Activated CD8-positive, alpha-beta memory T cell treated with anti-CD3 and anti-CD28 coated beads, Interleukin-2, amount 10 ng/mL, durations not matched to agents 7 days and 5 days (primary cell): ENCODE measurements at places on chromosomes 4 and X. TPM values are rescaled to one million over a fixed set of nuclear protein-coding genes. Genes with fewer than 3 reads are reported as not detected.

SERTM2 gene
- not detected for total RNA-seq

RPL34 gene
- total RNA-seq: 912 TPM

NAT8L gene
- total RNA-seq: 0.40 TPM

PHOX2B gene
- total RNA-seq: not detected

C4orf51 gene
- total RNA-seq: not detected

RADX gene
- total RNA-seq: 5.2 TPM

- DNase-seq: no peak
These were observed 68.4 kb upstream of the SCOC start for GRCh38 chr4:140305053-140305452.

GRCh38 chr4:9816285-9816684, 34.9 kb downstream of the DRD5 start:
- DNase-seq: no peak

DNA sequence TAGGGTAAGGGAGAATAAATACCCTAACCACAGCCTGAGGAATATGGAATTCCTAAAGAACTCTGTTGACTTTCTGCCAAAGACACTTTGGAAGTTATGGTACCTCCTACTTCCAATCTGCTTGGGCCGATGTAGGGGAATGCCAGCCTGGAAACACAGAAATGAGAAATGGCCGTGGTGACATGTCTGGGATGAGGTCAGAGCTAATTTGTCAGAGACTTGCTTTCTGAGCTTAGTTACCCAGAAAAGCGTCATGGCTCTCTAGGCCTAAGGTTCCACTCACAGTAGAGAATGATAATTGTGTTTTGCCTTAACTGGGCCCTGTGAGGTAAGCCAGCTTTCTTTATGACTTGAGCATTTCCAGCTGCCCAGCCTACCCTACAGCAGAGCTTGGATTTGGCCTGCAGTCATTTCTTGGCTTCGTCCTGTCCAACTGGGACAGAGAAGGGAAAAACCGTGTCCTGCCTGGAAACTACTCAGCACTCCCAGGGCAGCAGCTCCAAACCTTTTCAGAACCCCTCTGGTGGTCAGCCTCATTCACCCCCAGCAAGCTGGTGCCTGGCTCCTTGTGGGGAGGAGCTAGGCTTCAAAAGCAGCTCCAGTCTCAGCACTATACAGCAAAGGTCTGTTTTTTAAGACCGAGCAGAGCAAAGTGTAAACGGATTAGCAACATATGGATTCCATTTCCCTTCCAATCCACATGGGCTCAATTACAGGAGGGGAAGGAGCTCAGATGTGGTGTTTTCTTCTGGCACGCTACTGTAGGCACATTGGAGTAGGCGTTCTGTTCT, 92.3 kb downstream of the RLIM start:
- no peak for DNase-seq

DNA sequence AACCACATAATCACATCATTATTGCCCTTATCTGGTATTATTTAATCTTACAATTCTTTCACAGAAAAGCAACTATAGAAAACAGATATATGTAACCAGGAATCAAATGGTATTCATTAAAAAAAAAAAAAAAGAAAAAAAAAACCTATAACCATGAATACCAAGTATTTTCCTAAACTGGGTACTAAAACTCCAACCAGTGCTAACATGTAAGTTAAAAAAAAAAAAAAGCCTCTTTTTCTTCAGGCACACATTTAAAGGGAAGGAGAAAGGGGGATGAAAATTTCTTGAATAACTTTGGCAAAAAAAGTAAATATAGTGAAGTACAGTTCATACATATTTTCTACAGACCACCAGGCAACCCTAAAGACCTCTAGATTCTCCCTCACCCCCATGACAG, 2.1 kb downstream of the PPAT start:
- no peak for DNase-seq

GRCh38 chr4:51843309-51844152, 578 bp downstream of the DCUN1D4 start:
- peak; percentile 73 for DNase-seq

DNA sequence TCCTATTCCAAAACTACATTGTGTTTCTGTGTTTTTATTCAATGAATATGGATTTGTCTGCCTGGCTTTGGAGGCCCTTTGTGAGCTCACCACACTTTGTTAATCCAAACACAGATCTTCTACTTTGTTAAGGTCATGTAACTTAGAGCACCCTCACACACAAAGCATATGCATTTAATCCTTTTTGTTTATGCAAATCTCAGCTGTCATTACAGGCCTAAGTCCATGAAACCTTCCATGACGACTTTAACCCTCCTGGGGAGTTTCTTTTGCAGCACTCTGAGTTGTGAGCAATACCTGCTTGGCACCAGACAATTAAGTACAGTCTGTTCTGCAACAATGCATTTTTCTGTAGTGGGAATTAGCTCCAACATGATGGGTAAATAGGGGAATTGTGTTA, 14.9 kb downstream of the CCSER1 start:
- DNase-seq: no peak

DNA sequence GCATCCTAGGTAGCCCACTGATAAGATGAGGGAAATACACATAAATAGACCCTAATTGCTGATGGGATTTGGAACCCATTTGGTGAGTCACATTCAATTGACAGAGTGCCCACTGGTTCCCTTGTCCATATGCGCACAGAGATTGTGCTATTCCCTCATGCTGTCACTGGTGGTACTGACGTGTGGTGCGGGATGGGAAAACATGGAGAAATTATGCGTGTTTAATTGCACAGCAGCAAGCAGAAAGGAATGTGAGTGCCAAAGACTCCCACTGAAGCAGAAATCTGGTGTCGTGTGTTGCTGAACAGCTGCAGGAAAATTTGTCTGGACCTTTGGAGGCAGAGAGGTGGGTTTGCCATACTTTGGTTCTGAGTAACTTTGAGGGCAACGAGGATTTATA, 92.2 kb downstream of the NHSL2 start:
- DNase-seq: no peak

- DNase-seq: no peak
These were observed 389.7 kb downstream of the GPM6A start for GRCh38 chr4:175422331-175422730.

DNA sequence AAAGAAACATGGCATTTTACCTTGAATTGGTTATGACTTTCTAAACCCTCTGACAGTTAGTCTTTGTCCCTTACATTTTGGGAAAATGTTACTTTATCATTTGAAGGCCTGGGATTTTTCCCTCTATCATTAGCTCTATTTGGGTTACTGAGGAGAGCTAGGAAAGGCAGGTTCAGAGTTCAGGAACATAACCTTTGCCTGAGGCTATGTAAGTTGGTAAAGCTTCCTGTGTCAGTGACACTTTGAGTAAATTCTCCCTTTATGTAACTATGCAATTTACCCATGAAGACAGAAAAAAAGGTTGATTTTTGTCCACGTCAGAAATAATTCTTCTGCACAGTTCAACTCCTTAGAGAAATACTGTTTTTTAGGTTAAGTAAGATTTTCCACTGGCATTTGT, 171.8 kb upstream of the NRK start:
- DNase-seq: no peak

DNA sequence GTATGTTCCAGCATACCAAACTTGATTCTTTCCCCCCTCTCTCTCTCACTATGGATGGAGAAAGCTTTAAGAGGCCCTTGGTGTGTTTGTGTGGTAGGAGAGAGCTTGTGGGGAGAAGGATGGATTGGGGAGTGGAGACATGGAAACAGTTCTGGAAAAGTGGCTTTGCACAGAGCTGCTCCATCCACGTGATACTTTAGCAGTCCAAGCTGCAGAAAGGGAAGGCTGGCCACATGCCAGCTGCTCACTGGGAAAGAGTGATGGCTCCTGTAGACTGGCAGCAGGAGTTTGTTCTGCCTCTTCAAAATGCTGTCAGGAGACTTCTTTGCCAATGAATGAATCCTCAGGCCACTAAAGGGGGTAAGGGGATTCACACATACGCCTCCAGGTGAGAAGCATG, 21.7 kb upstream of the SEC24B start:
- DNase-seq: no peak
